HFFc6 (cell line): ENCODE measurements at places on chromosomes 1 and 21. TPM values are rescaled to one million over a fixed set of nuclear protein-coding genes. Genes with fewer than 3 reads are reported as not detected.

DNA sequence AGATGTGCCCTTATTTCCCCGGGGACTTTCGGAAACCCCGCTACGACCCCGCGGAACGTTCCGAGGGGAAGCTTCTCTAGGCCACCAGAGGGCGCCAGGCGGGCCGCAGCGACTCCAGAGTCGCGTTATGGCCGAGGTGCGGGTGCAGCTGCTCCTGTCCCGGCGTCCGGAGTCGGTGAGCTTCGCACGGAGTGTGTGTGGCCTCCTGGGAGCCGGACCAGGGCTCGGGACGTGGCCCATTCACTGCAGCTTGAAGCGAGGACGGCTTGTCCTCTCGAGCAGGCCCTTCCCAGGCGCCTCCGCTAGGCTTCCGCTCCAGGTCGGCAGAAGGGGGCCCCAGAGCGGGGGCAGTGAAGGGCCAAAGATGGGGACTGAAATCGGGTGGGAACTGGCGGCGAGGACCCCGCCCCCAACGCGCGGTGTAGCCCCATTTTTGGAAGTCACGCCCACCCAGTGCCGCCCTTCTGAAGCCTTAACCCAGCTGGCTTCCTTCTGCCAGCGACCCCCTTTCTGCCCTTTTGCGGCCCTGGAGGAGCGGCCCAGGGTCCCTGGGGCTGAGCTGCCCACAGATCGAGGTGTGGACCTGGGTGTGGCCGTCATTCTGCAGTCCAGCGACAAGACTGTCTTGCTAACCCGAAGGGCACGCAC, at the start of gene NUDT17:
TSS of gene NUDT17 (plus strand) at position 117 of the 648 bp plus-strand sequence. CDS start at position 128, 11 bp downstream.
- peaks cover 4% of the 10 kb centered on the region; the same call in 1 of the 2 replicates for H3K27me3 ChIP-seq
- H3K36me3 ChIP-seq: peaks cover 18% of the 10 kb centered on the region
- no peak within 1 kb of the TSS for H3K27ac ChIP-seq

DNA sequence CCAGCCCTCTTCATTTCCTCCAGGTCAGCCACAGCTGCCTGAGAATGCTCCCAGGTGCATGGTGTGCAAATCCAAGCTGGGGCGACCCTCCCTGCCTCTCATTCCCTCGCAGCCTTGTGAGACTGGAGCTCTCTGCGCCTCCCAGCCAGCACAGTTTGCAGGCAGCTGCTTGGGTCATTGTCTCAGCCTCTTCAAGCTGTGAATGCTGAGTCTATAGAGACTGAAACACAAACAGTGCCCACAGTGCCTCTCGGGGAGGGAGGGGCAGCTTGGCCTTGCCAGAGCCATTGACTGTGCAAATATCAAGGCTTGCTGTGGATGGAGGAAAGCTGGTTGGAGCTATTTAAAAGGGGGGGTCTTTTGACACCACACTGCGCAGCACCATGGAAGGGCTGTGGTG, 10.6 kb downstream of the PLXNA2 start:
- H3K4me3 ChIP-seq: peak overlapping the region; percentile 0; the same call in 1 of the 2 replicates
- H3K27ac ChIP-seq: peak overlapping the region; percentile 60
- H3K27me3 ChIP-seq: peaks cover 2% of the 10 kb centered on the region
- peaks cover 12% of the 10 kb centered on the region; the same call in 1 of the 2 replicates for H3K36me3 ChIP-seq
- no peak for DNase-seq
- H3K4me1 ChIP-seq: peaks cover 94% of the 10 kb centered on the region

GNAI3 gene
- total RNA-seq: 11.6 to 11.7 TPM (median 11.7 TPM) in 3 replicates

RNASEL gene
- 3.6 to 3.7 TPM (median 3.7 TPM) in 3 replicates for total RNA-seq

DNA sequence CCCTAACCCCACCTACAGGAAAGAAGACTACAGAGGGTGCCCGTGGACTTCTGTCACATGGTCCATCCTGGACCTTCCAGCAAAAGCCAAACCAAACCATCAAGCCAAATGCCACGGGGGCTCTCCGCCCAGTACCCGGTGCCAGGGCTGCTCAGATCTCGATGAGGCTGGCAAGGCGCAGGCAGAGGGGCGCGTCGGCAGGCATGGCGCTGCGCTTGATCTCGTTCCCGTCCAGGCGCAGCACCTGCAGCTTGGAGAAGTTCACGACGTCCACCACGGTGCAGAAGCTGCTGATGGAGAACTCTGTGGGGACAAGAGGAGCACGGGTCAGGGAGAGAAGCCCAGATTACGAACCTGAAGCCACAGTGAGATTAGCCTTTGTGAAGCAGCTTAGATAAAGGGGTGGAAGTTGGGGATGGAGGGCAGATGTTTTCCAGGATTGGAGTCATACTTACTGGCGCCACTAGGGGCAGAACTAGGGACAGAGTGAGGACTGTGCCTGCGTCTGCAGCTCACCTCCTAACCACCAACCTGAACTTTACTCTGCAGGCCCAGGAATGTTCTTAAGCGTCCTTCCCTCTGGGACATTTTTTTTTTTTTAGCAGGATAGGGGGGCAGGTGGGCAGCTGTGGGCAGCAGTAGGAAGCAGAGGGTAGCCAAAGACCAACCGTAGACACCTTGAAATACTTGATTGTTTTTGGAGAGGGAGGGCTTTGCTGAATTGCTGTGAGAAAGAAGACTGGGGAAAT, 8.6 kb downstream of the FMOD start:
- no peaks in the 10 kb centered on the region for H3K4me1 ChIP-seq
- H3K27me3 ChIP-seq: peaks cover 43% of the 10 kb centered on the region
- H3K4me3 ChIP-seq: no peak overlapping the region
- H3K36me3 ChIP-seq: no peaks in the 10 kb centered on the region

DNA sequence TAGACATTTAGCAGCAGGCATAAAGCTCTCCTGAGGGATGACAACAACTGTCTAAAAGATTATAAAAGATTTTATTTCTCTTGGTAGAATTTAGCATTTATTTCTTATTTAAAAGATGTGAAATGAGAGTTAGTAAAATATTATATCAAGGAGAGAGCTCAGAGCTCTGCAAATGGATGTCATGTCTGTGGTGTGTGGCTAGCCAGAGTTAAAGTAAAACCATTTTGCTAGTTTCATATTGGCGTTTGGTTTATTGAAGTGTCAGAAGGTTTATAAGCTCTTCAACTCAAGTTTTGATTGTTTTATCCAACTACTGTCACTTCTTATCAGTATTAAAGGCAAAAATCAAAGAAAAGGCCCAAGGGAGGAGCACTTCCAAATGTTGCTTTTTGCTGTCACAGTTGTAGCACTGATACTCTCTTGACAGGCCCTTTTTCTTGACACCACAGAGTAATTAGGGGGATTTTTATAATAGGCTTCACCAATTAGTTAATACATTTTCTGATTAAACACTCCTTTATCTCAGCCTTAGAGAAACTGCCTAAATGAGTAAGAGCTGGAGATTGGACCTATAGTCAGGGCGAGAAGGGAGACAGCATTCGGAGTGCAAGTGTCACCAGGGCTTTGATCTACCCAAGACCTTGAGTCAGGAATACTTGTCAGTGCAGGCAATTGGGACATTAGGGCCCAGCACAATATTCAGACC, 233.9 kb downstream of the PTBP2 start:
- no peaks in the 10 kb centered on the region for H3K36me3 ChIP-seq
- H3K27me3 ChIP-seq: peaks cover 4% of the 10 kb centered on the region
- DNase-seq: no peak
- no peak overlapping the region for H3K4me3 ChIP-seq

GRCh38 chr1:26284597-26285347, 4.9 kb downstream of the SH3BGRL3 start:
- peak overlapping the region; percentile 97 for H3K27ac ChIP-seq
- H3K4me3 ChIP-seq: peak overlapping the region; percentile 80
- DNase-seq: peak; percentile 92

DNA sequence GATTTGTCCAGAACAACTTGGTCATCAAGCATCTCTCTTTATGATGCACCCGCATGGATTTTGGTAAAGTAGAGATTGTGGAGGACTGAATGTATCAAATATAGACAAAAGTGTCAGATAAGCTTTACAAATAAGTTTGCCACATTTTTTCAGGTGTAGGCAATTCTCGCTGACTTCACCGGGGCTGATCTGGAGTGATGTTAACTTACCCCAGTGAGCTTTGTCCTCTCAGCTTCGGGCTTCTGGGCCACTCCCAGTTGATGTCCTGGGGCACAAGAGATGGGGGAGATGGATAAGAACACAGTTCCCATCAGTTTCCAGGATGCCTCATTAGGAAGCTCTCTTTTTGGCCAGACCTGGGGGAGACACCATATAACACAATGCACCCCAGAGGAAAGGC, 117.7 kb downstream of the ETS2 start:
- no peak overlapping the region for H3K27ac ChIP-seq
- H3K4me3 ChIP-seq: no peak overlapping the region
- no peak for DNase-seq

DNAJC28 gene
- total RNA-seq: 0.91 and 1.2 TPM in 2 replicates

DNA sequence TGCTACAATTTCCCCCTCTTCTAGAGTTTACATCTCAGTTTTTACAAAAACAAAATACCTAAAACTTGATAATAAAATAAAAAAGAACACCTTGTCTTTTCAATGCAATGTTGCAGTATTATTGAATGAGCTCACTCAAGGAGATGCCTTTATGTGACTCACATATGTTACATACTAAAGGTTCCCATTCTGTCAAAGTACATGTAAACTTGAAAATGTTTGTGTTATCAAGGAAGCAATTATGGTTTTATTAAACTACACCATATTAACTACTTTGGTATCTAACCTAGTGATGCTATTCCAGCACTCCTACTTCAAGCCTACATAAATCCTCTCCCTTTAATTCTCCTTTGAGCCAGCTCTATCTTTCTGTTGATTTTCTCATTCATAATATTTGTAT, 658.3 kb downstream of the PTPRC start:
- H3K27ac ChIP-seq: no peak overlapping the region
- H3K4me1 ChIP-seq: peaks cover 19% of the 10 kb centered on the region
- no peaks in the 10 kb centered on the region for H3K27me3 ChIP-seq
- H3K4me3 ChIP-seq: no peak overlapping the region
- DNase-seq: no peak

DNA sequence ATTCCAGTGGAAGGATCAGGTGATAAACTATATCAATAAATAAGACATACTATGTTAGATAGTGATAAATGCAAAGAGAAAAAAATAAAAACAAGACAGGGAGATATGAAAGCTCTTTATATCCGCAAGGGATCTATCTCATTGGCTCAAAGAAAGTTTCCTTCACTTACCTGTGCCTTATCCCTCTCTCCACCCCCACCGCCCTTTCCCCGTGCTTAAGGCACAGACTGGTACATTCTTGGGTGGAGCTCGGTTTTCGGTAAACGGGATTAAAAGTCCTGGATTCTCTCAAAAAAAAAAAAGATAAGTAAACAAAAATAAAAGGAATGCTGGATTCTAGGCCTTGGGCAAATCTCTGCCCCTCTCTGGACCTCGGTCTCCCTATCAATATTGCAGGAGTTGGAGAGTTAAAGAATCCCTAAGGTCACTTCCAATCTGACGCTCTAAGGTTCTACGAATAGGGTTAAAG, 593 bp upstream of the DNAJC16 start:
- H3K4me3 ChIP-seq: peak overlapping the region; percentile 94
- DNase-seq: no peak
- H3K27ac ChIP-seq: peak overlapping the region; percentile 100
- no peaks in the 10 kb centered on the region for H3K36me3 ChIP-seq
- H3K27me3 ChIP-seq: no peaks in the 10 kb centered on the region; the same call in 1 of the 2 replicates
- H3K4me1 ChIP-seq: peaks cover 38% of the 10 kb centered on the region

RHCE gene
- total RNA-seq: 0.36 to 1.6 TPM (median 0.45 TPM) in 3 replicates

HSPA13 gene
- 43.7 to 50.3 TPM (median 48.5 TPM) in 3 replicates for total RNA-seq

DNA sequence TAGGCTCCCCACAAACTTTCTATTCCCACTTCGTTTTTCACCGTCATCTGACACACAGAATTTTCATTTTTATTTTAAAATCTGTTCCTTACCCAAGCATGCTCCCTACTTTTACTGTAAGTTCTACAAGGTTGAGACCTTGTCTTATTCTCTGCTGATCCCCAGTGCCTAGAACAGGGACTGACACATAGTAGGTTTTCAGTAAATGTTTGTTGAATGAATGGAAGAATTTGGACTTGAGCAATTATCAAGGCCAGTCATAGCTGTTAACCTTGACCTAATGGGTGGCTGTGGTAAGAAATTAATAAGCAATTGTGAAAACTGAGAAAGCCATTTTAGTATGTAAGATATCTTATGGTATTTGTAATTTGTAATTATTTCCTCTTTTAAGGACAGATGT, 71.1 kb downstream of the LAMC1 start:
- H3K36me3 ChIP-seq: peaks cover 24% of the 10 kb centered on the region
- H3K4me3 ChIP-seq: peak overlapping the region; percentile 41; the same call in 1 of the 2 replicates
- peaks cover 55% of the 10 kb centered on the region for H3K4me1 ChIP-seq
- H3K27me3 ChIP-seq: no peaks in the 10 kb centered on the region

GRCh38 chr1:203520315-203520714, 26.4 kb downstream of the OPTC start:
- peak overlapping the region; percentile 83 for H3K27ac ChIP-seq
- DNase-seq: peak; percentile 40
- peaks cover 45% of the 10 kb centered on the region for H3K4me1 ChIP-seq
- H3K4me3 ChIP-seq: no peak overlapping the region
- no peaks in the 10 kb centered on the region; the same call in 1 of the 2 replicates for H3K27me3 ChIP-seq

- DNase-seq: no peak
- peak overlapping the region; percentile 6; the same call in 1 of the 2 replicates for H3K4me3 ChIP-seq
- peaks cover 26% of the 10 kb centered on the region for H3K4me1 ChIP-seq
- peak overlapping the region; percentile 60; the same call in 1 of the 2 replicates for H3K27ac ChIP-seq
- H3K27me3 ChIP-seq: peaks cover 11% of the 10 kb centered on the region
Observed at GRCh38 chr1:218705391-218705790, 360.3 kb downstream of the TGFB2 start.

DNA sequence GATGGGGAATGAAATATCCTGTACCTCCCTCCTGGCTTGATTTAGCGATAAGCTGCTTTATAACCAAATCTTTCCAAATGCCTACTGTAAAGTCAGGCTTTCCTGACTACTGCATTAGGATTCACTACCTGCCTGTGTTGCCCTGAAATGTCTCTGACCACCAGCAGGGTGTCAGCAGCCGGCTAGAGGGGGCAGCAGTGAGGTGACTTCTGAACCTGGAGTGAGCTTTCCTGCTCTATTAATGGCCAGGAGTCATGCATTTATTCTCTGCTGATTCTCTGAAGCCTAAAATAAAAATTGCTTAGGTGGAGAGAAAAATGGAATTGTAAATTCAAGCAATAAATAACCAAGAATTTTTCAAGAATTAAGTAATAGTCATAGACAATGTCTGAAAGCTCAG, 2.5 kb downstream of the BACE2 start:
- peaks cover 9% of the 10 kb centered on the region for H3K4me1 ChIP-seq
- DNase-seq: peak; percentile 3
- no peak overlapping the region for H3K27ac ChIP-seq
- no peaks in the 10 kb centered on the region for H3K36me3 ChIP-seq
- H3K27me3 ChIP-seq: peaks cover 18% of the 10 kb centered on the region

DNA sequence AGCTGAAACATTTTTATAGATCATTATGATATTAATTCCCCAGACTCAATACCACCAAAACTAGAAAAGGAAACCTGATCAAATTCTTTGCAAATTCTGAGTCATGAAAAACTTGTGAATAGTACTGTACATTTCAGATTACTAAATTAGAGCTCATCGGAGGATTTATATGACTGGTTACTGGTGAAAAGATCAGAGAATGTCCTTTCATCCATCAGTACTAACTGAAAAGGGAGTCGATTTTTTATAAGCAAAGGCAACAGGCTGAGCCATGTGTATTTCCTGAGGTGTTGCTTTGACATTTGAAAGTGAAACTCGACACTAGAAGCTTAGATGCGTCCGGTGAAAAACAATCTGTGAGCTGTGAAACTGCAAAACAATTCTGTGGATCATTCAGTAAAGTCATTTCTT, 155.7 kb downstream of the TNFSF18 start:
- DNase-seq: no peak
- H3K4me3 ChIP-seq: peak overlapping the region; percentile 52
- no peaks in the 10 kb centered on the region for H3K27me3 ChIP-seq
- peaks cover 86% of the 10 kb centered on the region for H3K4me1 ChIP-seq
- H3K27ac ChIP-seq: peak overlapping the region; percentile 40
